ENCODE measurements at places on chromosomes 2 and 18.

DNA sequence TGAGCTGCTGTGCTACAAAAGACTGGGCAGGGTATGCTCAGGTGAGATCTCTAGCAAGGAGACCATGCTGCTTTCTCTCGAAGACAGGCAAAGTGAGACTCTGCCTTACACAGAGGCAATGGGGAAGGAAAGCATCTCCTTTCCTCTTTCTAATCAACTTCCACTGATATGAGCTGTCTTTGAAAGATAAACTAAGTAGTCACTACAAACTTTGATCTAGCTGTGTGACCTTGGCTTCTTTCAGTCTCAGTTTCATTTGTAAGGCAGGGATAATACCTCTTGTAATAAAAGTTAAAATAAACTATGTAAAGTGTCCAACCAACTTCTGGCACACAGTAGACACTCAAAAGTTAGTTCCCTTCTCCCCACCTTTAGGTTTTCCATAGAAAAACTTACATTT is 7.5 kb downstream of the CCDC93 start:
- H3K4me3 ChIP-seq: no peak overlapping the region
- peaks cover 20% of the 10 kb centered on the region for H3K4me1 ChIP-seq
- no peaks in the 10 kb centered on the region for H3K36me3 ChIP-seq
- DNase-seq: no peak

GRCh38 chr2:232523682-232524597 is 2.0 kb upstream of the CHRND start:
- no peak overlapping the region for H3K4me3 ChIP-seq
- no peak for DNase-seq
- peaks cover 22% of the 10 kb centered on the region for H3K27me3 ChIP-seq

DNA sequence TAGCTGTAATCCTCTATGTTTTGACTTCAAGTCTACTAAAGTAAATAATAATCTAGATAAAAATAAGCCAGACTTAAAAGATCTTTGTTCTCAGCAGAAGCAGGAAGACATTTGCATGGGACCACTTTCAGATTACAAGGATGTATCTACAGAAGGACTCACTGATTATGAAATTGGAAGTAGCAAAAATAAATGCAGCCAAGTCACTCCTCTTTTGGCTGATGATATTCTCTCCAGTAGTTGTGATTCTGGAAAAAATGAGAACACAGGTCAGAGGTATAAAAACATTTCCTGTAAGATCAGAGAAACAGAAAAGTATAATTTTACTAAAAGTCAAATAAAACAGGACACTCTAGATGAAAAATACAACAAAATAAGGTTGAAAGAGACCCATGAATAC is 338.4 kb downstream of the ZNF804A start:
- H3K27ac ChIP-seq: no peak overlapping the region

DNA sequence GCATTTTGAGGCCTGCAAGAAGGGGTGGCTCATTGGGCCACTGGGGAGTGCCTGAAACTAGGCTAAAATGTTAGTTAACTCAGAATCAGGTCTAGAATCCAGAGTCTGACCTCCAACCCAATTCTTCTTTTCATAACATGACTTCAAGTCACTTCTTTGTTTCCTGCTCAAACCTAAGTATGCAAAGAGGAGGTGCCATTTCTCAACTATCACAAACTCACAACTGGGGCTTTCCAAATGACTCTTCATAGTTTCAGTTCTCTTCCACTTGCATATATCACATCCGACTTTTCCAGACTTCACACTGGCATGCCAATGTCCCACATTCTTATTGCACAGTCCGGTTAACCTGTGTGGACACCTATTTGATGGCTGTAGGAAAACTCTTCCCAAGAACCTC is 211.6 kb downstream of the TCF4 start:
- no peak overlapping the region for H3K4me3 ChIP-seq
- H3K4me1 ChIP-seq: peaks cover 19% of the 10 kb centered on the region
- peaks cover 28% of the 10 kb centered on the region for H3K36me3 ChIP-seq
- DNase-seq: no peak
- H3K27ac ChIP-seq: no peak overlapping the region

- H3K4me1 ChIP-seq: no peaks in the 10 kb centered on the region
- peaks cover 6% of the 10 kb centered on the region for H3K36me3 ChIP-seq
- no peak overlapping the region for H3K27ac ChIP-seq
- H3K27me3 ChIP-seq: no peaks in the 10 kb centered on the region
- H3K4me3 ChIP-seq: no peak overlapping the region
Observed at GRCh38 chr2:239379641-239380170, 21.1 kb downstream of the HDAC4 start.
